ENCODE measurements at places on chromosomes 5 and 9.

- peak; percentile 48 for DNase-seq
Measured at GRCh38 chr5:173458828-173459609, 130.8 kb upstream of the STC2 start.

GRCh38 chr5:29702875-29703274 is 1490.6 kb upstream of the CDH6 start:
- no peak for DNase-seq

GRCh38 chr9:133609311-133610098 is at the start of gene FAM163B:
FAM163B (minus strand) TSS chr9:133609389; CDS start chr9:133580223, 29,166 bp downstream.
- peak; percentile 9 for DNase-seq

GRCh38 chr5:25119650-25120049 is 474.9 kb upstream of the CDH10 start:
- no peak for DNase-seq

GRCh38 chr5:122385286-122385685 is 73.2 kb downstream of the SNCAIP start:
- no peak for DNase-seq
